ENCODE measurements at places on chromosomes 3 and 15.
A peak's percentile ranks its signal among the peaks of the same experiment; 100 is the strongest.

- peak; percentile 61 for DNase-seq
These were observed 14.2 kb upstream of the HOMER2 start for GRCh38 chr15:82966671-82967071.

- DNase-seq = no peak
These were observed 118.7 kb downstream of the RPL22L1 start for GRCh38 chr3:170751083-170751898.

DNA sequence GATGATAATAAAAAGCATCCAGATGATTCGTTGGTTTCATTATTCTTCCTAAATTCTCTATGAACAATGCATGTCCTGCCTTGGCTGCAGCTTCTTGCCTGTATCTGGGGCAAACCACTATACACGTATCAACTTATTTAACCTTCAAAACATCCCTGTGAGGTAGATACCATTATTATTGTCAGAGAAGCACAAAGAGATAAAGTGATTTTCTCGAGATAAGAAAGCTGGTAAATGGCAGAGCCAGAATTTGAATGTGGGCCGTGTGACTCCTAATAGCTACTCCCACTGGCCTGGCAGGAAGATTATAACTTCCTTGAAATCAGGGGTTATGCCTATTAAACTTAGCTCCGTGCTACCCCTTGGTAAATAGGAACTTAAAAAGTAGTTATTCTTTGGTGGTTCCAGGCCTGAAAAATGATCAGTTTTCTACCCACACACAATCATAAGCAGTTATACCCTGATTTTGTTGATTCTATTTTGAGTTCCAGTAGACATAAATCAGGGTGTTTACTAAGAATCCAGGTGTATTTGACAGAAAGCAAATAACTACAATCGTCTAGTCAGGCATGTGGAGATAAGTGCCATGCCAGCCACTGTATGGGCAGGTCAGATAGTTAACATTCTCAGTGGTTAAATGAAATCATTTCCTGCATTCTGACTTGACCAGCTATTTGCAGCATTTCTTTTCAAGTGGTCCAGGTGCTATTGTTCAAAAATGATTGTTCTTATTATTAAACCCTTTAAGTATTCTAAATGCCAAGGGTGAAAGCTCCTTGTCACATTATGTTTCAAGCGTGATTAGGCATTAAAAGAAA, 99.2 kb upstream of the LRRN1 start:
- DNase-seq = no peak

DNA sequence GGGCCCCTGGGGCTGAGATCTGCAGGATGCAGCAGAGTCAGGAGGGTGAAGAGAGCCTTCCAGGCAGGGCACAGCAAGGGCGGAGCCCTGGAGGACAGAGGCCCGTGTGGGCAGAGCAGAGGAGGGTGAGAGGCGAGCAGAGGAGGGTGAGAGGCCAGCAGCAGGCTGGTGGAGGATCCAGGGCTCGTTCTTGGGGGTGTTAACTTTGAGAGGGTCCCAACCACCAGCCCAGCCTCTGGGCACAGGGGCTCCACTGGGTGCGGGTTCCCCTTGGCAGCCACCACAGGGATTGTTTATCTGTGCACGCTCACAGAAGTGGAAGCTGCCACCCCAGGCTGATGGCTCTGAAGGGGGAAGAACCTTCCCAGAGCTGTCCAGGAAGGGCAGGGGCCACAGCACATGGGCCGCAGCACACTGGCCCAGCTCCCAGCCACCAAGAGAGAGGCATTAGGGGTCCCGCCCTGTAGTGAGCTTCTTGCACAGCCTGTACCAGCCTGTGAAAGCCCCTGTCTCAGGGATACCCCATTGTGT, 9.3 kb upstream of the PLXND1 start:
- no peak for DNase-seq

- DNase-seq = no peak
These were observed 258.3 kb upstream of the ZPLD1 start for GRCh38 chr3:102176333-102177050.

DNA sequence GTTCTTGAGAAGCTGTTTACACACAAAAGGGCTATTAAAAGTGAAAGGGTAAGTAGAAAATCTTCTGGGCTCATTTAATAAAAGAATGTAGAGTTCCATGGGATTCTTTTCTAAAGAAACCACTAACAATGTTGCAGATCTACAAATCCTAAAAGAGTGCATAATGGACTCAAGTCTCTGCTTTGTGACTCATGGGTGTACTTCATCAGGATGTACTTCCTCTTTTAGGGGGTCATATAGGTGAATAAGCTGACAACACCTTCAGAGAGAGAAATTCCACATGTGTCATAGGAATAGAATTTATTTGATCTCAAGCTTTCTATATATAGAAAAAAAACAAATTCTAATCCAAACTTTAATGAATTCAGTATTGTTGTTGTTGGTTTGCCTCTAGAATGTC, 355.5 kb downstream of the TIGIT start:
- DNase-seq = no peak

GRCh38 chr3:183400352-183400751, 28.1 kb downstream of the MCF2L2 start:
- no peak for DNase-seq

GRCh38 chr15:76674883-76675282, 230.3 kb downstream of the SCAPER start:
- no peak for DNase-seq

DNA sequence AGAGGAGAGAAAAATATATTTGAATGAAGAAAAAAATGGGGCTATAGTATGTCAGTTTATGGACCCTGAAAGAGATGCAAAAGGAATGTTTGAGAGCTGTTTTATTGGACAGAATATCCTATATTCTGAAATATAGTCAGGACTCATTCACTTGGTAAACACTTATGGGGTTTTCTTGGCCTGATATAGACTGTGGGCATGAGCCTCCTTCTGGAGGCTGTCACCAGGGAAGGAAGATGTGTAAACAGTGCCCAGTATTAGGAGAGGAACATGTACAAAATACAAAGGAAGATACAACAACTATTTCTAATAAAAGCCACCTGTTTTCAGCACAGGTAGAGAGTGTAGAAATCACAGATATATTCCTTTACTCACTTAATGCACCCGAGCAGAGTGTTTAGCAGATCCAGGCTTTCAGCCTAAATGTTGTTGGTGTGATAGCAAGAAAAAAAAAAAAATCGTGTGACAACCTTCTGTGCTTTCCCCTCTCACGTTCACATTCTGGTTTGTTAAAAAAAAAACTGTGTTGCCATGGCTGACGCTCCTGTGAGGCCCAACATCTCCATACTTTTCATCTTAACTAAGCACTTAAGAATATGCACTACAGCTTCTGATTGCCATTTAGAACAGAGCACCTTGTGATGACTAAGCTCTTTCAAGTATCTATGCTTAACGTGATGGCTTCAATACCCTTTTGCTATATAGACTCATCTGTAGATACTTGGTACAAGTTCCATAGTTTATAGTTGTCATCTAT, 134.1 kb downstream of the MBNL1 start:
- no peak for DNase-seq

GRCh38 chr3:58039601-58040000, 31.4 kb downstream of the FLNB start:
- peak; percentile 30 for DNase-seq

GRCh38 chr15:78316283-78317083, 17.1 kb upstream of the SKIC8 start:
- DNase-seq = no peak

DNA sequence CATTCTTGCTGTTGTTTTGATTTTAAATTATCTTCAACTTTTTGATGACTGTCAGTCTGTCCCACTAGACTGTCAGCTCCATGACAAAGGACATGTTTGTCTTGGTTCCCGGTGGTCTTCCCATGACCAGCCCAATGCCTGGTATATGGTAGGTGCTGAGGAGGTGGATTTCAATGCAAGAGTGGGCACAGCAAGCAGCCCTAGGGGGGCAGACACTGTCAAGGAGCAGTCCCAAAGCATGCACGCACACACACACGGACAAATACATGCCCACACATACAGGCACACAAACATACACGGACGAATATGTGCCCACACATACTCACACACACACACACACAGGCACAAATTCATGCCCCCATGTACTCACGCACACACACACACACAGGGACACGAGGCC, 12.0 kb downstream of the KLF15 start:
- no peak for DNase-seq
